Stimulated activated CD8-positive, alpha-beta memory T cell treated with anti-CD3 and anti-CD28 coated beads, Interleukin-15, amount 100 ng/mL, for 4 hours (primary cell): ENCODE measurements at places on chromosomes 4 and X.

DNA sequence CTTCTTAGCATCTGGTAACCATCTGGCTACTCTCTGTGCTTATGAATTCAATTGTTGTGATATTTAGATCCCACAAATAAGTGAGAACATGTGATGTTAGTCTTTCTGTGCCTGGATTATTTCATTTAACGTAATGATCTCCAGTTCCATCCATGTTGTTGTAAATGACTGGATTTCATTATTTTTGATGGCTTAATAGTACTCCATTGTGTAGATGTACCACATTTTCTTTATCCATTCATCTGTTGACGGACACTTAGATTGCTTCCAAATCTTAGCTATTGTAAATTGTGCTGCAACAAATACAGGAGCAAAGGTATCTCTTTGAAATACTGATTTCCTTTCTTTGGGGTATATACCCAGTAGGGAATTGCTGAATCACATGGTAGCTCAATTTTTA lies 30.0 kb upstream of the TMEM47 start:
- DNase-seq: no peak

DNA sequence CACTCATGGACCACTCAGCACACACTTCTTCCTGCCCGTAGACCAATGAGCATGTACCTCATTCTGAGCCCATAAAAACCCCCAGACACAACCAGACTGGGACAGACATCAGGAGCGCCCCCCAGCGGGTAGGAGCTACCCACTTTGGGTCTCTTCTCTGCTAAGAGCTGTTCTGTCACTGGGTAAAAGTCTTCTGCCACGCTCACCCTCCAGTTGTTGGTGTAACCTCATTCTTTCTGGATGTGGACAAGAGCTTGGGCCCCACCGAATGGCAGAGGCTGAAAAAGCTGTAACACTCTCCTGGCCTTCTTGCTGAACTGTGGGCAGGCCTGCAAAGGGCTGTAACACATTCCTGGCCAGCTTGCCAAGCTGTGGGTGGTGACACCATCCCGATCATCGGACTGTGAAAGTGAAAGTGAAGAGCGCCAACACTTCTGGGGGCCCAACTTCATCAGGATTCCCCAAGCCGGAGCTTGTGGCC lies 137.6 kb downstream of the TECRL start:
- DNase-seq: no peak

DNA sequence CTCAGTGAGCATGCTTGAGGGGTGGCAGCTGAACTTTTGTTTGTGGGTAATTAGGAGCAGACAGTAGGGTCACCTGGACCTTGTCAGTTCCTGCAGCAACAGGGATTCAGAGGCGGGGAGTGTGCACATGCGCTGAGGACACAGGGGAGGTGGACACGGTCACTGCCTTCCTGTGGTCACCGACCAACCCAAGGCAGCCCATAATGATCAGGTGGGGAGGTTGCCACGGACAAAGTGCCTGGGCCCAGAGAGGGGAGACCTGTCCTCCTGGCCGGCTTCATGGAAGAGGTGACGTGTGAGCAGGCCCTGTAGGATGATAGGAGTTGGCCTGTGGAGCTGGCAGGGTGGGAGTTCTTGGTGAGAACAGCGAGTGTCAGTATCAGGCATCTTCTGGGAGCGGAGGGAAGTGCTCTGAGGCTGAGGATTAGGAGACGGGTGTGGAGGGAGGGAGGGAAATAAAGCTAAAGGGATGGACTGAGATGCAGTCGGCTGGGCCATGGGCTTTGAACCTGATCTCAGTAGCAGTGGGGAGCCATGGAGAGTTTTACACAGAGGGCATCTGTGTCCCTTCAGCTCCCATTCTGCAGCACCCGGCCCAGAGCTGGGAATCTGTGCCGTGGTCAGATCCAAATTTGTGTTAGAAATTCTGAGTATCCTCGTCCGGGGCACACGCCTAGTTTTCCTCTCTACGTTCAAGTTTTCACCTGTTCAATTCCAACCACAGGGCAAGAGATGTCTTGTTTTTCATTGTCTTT lies 100.0 kb downstream of the PSAPL1 start:
- no peak for DNase-seq

GRCh38 chrX:10952619-10953018 lies 158.5 kb upstream of the HCCS start:
- no peak for DNase-seq

- DNase-seq: no peak
These were observed 2078.4 kb upstream of the TENM3 start for GRCh38 chr4:180164799-180165198.

DNA sequence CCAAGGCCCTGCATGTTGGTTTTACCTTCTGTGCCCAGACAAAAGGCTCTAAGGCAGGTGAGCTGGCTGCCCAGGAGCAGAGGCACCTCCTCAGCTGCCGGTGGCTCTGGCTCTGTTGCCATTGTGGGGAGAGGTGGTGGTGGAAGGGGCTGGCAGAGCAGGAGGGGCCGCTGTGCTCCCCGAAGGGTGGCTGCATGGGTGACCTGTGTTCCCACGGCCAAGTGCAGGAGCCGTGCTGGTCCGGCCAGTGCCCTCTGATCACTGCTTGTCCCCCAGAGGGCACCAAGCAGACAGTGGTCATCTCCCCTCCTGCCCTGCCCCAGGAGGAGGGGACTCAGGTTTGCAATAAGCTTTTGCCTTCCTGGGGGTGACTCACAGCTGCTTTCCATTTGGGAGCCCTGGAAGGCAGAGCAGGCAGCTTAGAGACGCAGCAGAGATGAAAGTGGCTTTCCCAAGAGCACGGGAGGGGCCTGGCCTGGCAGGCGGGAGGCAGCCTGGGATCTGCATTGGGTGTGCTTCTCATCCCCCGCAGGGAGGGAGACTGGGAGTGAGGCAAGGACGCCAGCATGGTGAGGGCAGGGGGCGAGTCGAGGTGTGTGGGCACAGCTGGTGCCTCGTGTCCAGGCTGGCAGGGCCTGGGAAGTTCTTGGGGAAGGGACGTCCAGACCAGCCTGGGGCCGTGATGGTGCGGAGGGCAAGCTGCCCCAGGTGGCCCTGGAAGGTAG lies 28.7 kb downstream of the DOK7 start:
- no peak for DNase-seq

GRCh38 chrX:73525928-73526690 lies 36.9 kb upstream of the CHIC1 start:
- no peak for DNase-seq

- no peak for DNase-seq
These were observed 404.6 kb upstream of the FAT1 start for GRCh38 chr4:187128222-187128621.

DNA sequence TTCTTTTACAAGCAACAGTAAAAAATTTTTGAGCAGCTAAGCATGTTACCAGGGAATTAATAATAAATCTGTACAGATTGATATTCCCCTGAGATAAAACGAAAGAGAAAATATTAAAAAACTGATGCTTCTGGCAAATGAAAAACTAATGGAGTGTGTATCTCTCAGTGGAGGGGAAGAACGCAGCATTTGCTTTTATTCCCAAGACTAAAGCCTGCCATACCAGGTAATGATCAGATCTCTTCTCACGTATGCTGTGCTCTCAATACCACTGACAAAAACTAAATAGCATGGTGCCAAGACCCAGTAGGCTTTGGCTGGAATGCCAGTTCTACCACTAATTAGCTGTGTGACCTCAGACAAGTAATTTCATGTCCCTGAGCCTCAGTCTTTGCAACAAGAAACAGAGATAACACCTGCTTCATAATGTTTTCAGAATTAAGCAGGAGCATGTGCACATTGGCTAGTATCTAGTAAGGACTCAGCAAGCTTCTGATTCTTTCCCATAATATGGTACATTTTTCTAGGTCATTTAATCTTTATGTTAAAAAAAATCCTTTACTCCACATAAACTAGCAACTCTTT lies 179.6 kb downstream of the CENPC start:
- DNase-seq: no peak

DNA sequence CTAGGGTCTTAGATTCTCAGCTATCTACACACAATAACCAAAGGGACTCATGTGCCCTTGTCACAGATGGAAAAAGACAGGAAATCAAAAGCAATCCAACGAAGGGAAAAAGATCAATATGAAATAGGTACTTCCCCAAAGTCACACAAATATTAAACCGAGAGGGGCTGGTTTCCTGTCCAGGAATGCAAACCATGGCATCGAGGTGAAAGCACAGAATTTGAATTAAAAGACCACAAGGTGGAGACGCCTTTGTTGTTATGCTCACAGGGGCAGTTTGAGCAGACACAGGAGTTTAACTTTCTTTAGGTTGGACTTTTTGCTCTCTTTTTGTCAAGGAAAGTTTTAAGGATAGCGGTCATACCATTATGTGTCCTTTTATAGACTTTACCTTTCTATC lies 14.3 kb downstream of the H2BW1 start:
- no peak for DNase-seq

GRCh38 chr4:24984602-24985532 lies 45.9 kb downstream of the LGI2 start:
- no peak for DNase-seq

GRCh38 chr4:140096921-140097320 lies 57.1 kb downstream of the MAML3 start:
- no peak for DNase-seq

DNA sequence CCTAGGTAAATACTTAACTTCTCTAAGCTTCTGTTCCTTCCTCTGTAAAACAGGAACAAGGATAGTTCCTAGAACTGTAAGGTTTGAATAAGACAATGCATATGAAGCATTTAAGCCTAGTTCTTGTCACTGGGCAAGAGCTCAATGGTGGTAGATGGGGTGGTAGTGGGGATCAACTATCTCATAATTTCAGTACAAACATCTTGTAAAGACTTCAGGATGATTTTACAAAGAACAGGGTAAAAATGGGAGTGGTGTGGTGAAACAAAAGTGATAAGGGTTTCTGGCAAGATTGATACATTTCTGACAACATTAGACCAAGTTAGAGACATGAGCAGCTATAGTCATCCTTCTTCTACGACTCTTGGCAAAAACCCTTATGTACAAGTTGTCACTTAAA lies 137.8 kb downstream of the SCFD2 start:
- no peak for DNase-seq

- no peak for DNase-seq
These were observed 633.7 kb upstream of the HTR2C start for GRCh38 chrX:113950081-113950678.

GRCh38 chr4:153950100-153950979 lies 161.5 kb upstream of the SFRP2 start:
- DNase-seq: no peak

DNA sequence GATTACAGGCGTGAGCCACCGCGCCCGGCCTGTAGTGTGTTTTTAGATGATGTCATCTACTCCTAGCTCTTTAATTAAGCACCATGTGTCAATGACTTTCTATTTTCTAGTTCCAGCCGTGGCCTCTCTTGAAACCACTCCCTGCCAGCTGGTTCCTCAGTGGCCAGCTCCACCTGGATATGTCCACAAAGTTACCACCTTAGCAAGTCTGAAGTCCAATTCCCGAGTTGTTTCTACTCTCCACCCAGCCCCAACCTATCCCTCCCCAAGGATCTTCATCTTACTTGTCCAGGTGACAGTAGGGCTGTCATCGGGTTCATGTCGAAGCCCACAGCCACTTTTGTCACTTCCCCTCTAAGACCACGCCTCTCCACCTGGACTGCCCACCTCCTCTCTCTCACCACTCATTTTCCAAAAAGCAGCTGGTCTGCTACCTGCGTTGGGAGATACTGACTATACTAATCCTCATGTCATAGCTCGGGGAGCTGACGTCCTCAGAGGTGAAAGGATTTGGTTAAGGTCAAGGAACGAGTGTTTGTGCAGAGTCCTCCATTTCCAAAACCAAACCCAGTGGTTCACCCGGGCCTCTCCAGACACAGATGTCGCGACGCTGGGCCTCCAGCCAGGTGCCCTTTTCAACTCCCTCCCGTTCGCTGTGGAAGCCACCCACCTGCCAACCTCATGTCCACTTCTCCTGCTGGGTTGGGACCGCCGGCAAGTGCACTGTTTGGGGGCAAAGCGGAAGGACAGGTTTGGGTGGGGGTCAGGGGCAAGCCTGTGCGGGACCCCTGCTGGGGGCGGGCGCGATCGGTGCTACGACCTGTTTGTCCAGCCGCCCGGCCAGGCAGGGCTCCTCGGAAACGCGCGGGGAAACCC lies 704 bp downstream of the FAM3A start:
- DNase-seq: no peak

DNA sequence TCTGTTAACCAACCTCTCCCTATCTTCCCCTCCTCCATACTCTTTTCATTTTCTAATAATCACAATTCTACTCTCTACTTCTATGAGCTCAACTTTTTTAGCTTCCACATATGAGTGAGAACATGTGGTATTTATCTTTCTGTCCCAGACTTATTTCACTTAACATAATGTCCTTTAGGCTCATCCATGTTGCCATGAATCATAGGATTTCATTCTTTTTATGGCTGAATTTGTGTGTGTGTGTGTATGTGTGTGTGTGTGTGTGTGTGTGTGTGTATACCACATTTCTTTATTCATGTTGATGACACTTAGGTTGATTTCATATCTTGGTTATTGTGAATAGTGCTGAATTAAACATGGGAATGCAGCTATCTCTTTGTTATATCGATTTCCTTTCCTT lies 37.4 kb downstream of the RUFY3 start:
- no peak for DNase-seq

GRCh38 chr4:157043131-157043530 lies 32.8 kb upstream of the GLRB start:
- DNase-seq: no peak

DNA sequence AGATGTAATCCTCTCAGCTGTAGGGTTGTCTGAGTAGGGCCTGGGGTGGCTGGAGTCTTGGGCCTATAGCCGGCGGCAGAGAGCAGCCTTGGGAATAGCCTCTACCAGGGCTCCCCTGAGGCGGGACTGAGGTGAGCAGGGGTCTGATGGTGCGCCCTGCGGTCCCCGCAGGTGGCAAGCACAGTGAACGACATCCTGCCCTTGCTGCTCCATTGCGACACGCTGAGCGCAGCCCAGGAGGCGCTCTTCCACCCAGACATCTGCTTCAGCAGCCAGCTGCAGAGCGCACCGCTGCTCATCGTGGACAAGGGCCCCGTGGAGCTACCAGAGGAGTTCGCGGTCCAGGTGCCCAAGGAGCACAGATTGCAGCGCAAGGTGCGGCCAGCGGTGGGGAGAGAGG lies 317.0 kb downstream of the ADGRL3 start:
- no peak for DNase-seq

DNA sequence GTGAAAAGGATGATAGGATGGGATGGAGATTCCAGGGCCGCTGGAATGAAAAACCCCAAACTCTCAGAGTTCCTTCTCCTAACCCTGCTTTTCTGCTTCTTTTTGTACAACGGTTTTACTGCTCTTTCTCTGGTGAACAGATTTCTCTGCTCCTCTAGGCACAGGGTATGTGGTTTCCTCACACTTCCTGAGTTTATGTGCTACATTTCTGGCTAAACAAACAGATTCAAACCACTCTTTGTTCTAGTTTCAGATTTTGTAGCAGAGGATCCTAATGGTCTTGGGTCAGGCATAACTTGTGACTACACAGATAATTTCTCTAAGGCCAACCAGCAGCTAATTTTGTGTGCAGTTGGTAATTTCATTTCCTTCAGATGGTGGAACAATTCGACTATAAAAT lies 52.6 kb downstream of the OSTC start:
- DNase-seq: no peak

GRCh38 chr4:76712564-76712963 lies 185.4 kb downstream of the SOWAHB start:
- no peak for DNase-seq
